ENCODE measurements at places on chromosomes 7 and 10.

DNA sequence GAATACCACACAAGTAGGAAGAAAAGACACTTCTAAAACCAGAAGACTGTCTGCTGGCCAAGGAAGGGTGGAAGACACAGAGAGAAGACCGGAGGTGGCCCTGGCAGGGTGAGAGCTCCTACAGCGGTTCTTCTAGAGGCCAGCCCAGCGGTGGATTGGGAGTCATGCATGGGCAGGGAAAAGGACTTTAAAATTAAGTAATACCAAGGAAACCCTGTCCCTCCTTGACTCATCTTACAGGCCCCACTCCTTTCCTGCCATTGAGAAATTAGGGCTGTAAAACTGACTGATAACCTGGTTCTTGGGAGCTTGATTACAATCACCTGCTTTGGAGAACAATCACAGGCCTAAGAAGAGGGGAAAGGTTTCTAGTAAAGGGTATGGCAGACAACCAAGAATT, 16.1 kb downstream of the CALML3 start:
- no peak for DNase-seq

GRCh38 chr7:47379629-47380324, 202.1 kb downstream of the TNS3 start:
- DNase-seq, result no peak

DNA sequence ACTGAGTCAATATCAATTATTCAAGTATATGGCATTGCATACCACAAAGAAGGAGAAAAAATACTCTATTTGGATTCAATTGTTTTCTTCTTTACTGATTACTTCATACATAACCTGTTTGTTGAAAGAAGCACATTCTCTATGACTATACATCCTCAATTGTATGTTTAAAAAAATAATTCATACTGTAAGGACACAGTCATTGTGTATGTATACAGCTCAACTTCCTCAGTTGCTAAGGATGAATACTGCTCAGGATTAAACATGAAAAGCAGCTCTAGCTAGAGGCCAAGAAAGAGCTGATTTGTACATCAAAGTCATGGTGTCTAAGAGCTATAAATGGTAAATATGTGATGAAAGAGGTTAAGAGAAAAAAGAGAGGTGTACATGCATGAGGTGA, 15.8 kb upstream of the BPGM start:
- DNase-seq, result no peak

DNA sequence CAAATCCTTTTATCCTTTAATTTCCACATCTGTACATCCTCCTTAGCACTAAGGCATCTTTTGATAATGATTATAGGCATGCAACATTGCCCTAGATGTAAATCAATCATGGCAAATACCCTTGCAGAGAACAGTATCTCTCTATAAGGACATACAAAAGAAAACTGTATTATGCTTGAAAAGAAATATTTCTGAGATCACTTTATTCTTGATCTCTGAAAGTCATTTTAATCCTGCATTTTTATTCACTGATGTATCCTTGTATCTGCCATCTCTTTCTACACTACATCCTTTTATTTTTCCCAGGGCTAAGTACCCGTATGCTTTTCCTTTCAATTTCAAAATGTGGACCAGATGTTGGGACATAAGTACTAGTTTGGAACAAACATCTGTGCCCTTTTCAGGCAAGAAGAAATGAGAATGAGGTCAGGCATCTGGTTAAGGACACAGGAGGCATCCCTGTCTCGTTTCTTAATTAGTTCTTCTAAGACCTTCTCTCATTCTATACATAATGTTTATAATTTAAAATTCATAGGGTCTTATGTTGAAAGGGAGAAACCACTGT, 338.6 kb downstream of the CNTNAP2 start:
- no peak for DNase-seq

DNA sequence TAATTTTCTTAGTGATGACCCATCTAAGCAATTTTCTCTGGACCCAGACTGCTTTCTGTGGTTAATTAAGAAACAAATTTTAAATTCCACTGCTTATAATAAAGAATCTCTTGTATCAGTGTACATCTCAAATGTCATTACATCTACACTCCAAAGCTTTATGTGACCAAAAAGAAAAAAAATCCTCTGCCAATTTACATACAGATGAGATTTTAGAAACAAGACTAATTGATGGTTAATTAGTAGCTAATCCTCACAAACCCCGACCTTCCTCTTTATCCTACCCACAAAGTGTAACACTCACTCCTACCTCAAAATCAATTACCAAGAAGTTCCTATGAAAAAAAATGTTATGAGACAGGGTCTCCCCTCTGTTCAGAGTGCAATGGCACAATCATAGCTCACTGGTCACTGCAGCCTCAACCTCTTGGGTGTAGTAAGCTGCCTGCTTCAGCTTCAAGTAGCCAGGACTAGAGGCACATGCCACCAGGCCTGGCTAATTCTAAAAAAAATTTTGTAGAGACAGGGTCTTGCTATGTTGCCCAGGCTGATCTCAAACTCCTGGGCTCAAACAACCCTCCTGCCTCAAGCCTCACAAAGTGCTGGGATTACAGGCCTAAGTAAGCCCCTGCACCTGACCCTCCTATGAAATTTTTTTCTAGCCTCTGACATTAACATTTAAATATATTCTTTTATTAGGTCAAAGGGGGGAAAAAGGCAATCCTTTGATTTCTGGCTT, 14.8 kb downstream of the KIF5B start:
- DNase-seq, result no peak

- DNase-seq, result no peak
Measured at GRCh38 chr7:81187753-81188152, 268.9 kb upstream of the SEMA3C start.

DNA sequence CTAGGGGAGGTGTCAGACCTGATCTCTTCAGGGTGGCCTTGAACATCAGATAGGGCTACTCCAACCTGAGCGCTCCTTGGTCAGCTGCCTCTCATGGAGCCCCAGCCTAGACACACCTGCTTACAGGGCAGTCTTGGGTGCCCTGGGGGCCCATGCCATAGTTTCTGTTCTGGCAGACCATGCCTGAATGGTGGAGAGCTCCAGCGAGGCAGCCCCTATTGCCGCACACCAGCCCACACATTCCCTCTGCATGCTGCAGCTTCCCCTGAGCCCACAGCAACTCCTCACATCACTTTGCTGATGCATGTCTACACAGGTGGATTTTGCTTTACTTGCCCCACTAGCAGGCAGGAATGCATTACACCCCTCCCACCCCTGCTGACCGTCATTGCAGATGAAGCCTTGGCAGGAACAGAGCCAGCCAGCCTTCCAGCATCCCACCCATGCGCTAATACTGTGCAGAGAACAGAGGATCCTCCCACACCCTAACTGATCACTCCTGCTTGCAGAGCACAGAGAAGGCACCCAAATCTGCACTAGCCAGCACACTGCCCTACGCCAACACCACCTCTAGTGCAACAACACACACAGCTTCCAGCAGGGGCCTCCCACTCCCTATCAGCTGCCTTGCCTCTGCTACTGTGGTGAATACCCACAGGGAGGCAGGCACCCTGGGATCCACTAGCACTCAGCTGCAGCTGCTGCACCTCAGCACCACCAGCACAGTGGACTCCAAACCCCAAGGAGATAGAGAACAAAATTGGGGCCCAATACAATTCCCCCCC, 43.0 kb upstream of the GRM3 start:
- no peak for DNase-seq

DNA sequence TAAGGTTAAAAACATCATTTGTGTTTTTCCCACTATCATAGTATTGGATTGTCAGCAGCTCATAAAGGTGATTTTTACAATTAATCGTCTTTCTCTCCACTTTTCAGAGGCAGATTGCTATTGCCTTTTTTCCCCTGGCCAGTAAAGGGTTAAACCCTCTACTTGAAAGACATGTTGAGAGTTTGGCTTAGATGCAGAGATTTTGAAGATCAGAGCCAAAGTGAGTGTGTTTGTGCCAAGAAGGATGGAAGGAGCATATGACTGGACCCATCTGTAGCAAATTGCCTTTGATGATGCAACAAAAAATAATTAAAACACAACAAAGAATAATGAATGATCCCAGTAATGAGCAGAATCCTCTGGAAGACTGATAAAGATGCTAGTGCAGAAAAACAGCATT, 373.1 kb downstream of the MALRD1 start:
- no peak for DNase-seq

DNA sequence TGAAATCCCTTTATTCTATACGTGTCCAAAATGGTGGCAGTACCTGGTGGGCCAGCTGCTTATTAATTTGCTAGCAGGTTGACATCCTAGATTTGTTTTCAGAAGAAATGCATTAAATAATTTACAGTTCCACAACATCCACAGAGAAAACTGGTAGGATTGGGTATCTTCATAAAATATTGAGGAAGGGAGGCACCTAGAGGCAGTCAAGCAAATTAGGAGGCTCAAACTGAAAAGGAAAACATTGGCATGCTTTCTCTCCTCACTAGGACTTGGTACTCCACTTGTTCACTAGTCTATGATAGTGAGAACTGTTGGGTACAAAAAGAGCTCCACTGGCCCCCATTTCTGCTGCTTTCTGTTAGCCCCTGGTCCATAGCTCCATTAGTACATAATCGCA, 18.3 kb upstream of the LRGUK start:
- DNase-seq, result no peak

GRCh38 chr10:100182281-100182680, 3.5 kb downstream of the ERLIN1 start:
- DNase-seq, result no peak

DNA sequence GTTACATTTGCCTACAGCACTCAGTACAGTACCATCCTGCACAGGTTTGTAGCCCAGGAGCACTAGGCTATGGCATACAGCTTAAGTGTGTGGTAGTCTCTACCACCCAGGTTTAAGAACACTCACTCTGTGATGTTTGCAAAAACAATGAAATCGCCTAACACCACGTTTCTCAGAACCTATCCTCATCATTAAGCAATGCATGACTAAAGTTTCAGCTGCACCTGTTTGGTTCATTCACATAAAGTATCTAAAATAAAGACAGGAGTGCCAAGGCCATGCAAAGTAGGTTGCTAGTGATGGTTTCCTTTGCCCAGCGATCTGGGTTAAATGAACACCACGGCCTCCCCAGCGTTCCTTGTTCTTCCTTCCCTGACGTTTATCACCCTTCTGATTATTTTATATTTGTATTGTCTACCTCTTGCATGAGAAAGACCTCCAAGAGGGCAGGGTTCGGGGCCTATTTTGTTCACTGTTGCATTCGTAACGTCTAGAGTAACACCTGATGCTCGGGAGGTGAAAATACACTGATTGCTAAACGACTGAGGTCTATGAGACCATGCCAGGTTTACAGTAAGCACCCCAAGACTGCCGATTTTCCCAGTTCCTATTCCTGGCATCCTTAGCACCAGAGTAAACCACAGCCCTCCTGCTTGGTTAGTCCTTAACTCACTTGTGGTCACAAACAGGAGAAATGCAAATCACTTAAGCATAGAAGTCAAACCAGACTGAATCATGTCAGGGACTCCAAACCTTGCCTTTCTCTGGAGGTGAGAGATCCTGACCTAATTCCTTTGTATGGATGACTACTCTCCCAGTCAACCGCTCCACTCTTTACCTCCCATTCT, 204.1 kb upstream of the NFE2L3 start:
- no peak for DNase-seq

DNA sequence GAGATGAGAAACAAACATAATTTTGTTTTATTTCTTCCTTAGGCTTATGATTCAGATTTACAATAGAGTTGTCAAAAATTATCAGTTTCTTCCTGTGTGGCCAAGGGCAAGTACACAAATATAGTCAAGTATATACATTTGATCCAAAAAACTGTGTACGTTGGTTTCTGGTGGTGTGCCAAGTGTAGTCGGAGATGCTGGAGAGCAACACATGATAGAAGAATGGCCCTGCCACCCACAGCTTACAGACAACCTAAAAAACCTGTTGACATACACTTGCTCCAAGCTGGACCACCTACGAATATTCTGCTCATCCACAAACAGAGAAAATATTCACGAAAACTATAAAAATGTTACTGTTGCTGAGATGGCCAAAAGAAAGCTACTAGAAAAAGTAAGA, 890.8 kb upstream of the PHF14 start:
- no peak for DNase-seq

DNA sequence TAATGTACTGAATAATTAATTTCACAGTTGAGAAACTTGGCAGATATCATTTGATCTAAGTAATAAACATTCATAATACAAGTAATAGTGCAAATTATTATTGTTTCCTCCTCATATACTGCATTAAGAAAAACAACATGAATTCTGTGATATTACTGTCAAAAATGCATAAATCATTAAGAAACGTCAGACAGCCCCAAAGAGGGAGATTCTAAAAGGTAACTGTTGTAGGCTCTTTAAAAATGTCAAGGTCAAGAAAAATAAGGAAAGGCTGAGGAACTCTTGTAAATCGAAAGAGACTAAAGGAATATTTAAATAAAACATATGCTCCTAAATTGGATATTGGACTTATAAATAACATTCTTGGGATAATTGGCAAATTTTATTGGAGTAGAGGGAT, 67.9 kb downstream of the CABCOCO1 start:
- DNase-seq, result no peak

DNA sequence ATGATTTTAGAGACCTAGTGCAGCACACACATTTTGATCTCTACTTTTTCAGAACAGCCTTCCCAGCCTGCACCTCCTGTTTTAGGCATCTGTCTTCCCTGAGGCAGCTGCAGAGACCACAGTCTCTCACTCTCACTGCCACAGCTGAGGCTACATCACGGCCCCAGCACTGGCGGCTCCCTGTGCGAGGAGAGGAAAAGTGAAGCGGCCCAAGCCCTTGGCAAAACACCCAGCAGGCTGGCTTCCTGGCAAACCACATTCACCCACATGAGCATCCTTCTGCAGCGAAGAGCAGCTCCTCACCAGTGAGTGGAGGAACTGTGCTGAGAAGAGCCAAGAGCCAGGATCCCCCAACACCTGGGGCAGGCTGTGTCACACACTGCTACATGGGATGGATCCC, 14.0 kb downstream of the HUS1 start:
- DNase-seq, result no peak

- DNase-seq, result no peak
Measured at GRCh38 chr10:86648704-86649427, 5.5 kb upstream of the OPN4 start.

DNA sequence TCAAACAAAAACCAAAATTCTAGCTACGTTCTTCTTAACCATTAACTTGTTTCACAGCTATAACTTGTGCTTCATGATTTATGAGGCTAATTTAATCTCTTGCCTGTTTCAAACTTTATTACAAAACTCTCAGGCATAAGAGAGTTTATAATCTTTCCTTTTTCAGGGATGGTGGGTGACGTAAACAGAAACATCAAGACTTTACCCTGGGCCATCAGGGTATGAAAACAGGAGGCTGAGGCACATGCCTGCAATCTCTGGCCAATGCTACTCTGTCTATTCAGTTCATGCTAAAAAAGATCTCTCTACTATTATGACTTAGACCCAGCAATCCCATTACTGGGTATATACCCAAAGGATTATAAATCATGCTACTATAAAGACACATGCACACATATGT, 55.9 kb upstream of the VWC2 start:
- no peak for DNase-seq

- DNase-seq, result no peak
Measured at GRCh38 chr7:33392148-33392547, 262.8 kb downstream of the BBS9 start.

- DNase-seq, result no peak
Measured at GRCh38 chr7:159155410-159155809, 10.7 kb upstream of the VIPR2 start.

Data from T-helper 1 cell (primary cell).